ENCODE measurements at places on chromosomes 4 and X.

- DNase-seq, result no peak
Measured at GRCh38 chrX:18937173-18937572, 46.7 kb downstream of the PHKA2 start.

DNA sequence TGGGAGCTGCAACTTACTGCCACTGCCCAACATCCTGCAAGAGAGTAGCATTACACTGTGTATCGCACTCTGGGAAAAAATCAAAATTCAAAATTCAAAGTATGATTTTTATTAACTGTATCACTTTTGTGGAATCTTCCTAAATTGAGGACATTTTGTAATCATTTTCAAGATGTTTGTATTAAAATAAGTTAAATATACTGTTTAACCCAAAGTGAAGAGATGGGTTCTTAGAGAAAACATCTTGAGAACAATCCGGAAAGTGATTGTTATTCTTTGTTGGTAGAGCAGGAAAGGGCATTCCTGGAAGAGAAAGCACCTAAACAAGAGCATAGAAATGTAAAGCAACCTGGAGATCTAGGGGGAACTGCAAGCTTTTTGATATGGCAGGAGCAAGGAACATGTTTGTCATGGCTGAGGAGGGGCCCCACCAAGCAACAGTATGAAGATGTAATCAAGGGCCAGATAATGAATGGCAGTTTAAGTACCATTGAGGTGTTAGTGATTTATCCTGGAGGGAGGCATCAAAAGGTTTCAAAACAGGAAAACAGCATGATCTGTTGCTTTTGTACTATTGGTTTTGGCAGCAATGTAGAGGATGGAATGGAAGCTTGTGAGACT is 14.1 kb upstream of the SEC24D start:
- no peak for DNase-seq

- no peak for DNase-seq
Measured at GRCh38 chrX:20373063-20373462, 106.4 kb upstream of the RPS6KA3 start.

- DNase-seq, result no peak
Measured at GRCh38 chrX:3143043-3143799, 102.0 kb downstream of the ARSF start.

DNA sequence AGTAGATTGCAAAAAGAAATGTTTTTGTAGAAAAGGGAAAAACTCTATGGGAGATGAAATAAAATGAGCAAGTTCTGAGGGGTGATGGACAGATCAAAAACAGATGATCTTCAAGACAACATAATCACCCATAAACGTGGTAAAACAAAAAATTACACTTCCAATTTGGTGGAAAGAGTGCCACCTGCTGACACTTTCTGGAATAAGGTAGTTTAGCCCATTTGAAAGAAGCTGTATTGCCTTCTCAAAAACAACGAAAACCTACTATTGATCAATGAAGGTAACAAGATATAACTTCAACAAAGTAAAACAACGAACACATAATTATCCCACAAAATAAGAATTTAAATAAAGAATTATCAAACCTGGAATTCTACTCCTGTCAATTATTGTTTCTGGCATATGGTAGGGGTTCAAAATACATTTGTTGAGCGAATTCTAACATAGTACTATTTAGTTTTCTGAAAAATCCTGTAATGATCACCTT is 2.5 kb downstream of the COQ2 start:
- DNase-seq, result peak; percentile 26

GRCh38 chr4:114466299-114466698 is 132.3 kb upstream of the UGT8 start:
- no peak for DNase-seq

DNA sequence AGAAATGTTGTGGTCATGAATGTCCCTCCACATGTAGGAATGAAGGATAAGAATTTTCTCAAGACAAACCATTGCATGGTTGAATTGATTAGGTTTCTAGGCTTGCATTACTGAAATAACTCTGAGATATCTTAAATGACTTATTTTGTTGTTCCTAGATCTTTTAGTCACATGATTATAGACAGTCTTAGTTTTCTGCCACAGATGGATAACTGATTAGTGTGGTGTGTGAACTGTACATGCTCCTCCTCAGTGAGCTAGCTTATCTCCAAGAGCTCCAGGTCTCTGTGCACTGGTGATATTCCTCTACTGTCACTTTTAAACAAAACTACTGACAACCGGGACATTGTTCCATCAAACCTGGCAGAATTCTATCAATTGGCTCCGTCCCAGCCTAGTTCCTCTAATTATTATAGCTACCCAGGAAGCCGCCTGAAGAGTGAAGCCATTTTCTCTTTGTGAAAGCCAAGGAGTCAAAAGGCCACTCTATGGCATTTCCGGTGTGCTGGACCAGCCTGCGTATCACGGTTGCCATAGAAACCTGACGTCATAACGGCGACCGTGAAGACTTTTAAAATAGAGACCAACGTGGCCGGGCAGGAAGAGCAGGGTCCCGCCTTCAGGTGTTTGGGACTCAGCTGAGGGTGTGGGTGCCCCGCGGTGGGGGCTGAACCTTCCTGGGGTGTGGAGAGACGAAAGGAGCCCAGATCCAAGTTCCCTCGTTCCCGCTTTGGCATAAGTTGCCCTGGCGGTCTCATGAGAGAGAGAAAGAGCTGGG is 28.1 kb downstream of the BEX3 start:
- no peak for DNase-seq

- no peak for DNase-seq
Measured at GRCh38 chr4:42357325-42357724, 40.0 kb upstream of the SHISA3 start.

DNA sequence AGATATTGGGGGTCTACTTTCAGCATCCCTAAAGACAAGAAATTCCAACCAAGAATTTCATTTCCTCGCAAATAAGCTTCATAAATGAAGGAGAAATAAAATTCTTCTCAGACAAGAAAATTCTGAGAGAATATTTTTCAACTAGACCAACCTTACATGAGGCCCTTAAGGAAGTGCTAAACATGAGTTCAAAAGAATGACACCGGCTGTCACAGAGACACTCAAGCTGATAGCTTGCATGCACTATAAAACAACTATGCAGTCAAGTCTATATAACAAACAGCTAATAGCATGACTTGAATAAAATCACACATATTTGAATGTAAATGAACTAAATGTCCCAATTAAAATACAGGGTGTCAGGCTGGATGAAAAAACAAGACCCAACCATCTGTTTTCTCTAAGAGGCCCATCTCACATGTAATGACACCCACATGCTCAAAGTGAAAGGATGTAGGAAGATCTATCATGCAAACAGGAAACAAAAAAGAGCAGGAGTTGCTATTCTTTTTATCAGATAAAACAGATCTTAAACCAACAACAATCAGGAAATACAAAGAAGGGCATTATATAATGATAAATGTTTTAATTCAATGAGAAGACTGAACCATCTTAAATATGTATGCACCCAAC is 27.2 kb downstream of the FAAH2 start:
- no peak for DNase-seq

- DNase-seq, result no peak
Measured at GRCh38 chr4:100479971-100480370, 37.9 kb downstream of the EMCN start.

- no peak for DNase-seq
Measured at GRCh38 chr4:78581618-78582017, 30.0 kb downstream of the ANXA3 start.

- DNase-seq, result no peak
Measured at GRCh38 chrX:16148896-16149295, 18.4 kb upstream of the MAGEB17 start.

- DNase-seq, result no peak
Measured at GRCh38 chrX:10028283-10029104, 61.3 kb downstream of the CLDN34 start.

All from stimulated activated CD8-positive, alpha-beta memory T cell treated with anti-CD3 and anti-CD28 coated beads, Interleukin-15, amount 100 ng/mL, for 4 hours (primary cell).